SIG-M5 (cell line): ENCODE measurements at places on chromosomes 16 and 17.
A peak's percentile ranks its signal among the peaks of the same experiment; 100 is the strongest.

- DNase-seq = no peak
Measured at GRCh38 chr16:57069053-57069452, 23.3 kb upstream of the CPNE2 start.

GRCh38 chr17:79237448-79238053 is 162.9 kb downstream of the ENGASE start:
- DNase-seq = no peak

DNA sequence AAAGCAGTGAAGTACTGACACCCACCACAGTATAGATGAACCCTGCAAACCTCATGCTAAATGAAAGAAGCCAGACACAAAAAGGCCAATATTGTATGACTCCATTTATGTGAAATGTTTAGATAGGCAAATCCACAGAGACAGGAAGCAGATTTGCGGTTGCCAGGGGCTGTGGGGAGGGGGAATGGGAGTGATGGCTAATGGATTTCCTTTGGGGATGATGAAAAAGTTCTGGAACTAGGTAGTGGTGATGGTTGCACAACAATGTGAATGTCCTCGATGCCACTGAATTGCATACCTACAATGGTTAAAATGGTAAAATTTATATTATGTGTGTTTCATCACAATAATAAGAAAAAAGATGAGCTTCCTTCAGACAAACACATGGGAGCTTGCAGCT is 28.4 kb upstream of the WFIKKN2 start:
- no peak for DNase-seq

DNA sequence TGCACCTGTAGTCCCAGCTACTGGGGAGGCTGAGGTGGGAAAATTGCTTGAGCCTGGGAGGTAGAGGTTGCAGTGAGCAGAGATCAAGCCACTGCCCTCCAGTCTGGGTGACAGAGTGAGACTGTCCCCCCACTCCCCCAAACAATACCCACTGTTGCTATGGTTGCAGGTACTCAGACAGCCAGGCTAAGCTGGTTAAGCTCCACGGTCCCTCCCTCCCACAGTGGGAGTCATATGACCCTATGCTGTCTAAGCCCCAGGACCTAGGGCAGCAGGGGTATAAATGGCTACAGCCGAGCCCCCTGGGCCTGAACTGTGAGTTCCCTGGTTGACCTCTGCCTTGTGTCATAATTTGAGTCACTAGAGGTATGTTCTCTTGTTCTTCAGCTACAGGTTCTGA is 15.9 kb upstream of the RPRML start:
- DNase-seq = no peak

DNA sequence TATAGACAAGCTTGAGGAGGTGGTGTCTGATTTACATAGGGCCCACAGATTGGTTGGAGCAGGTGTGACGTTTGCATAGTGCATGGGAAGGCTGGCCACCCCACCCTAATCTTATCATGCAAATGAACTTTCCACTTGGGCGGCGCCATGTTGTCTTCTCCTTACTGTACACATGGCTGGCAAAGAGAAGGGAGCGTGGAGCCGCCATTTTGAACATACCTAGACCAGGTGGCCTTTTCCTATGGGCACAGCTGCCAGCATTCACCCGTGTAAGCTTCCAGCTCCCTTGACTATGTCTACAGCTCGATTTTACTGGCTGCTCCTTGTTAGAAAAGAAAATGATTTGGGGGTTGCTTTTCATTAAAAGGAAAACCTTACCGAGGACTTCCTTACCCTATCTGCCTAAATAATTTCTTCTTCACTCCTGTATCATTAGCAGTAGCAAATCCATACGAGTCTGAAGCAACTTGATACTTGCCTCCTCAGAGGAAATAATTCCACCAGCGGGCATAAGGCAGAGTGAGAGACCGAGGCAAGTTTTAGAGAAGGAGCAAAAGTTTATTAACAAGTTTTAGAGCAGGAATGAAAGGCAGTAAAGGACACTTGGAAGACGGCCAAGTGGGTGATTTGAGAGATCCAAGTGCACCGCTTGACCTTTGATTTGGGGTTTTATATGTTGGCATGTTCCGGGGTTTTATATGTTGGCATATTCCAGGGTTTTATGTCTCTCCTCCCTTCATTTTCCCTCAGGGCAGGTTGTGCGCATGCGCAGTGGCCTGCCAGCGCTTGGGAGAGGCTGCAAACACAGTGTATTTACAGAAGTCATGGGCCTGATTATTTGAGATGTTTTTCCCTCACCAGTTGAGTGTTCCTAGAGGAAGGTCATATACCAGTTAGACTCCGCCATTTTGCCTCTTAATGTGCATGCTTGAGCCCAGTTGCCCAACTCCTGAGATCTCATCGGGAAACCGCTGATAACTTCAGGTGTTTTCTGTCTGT is 65.7 kb downstream of the MARF1 start:
- DNase-seq = no peak

- no peak for DNase-seq
Measured at GRCh38 chr16:29876594-29877249, 13.7 kb upstream of the CDIPT start.

- DNase-seq = no peak
Measured at GRCh38 chr16:9578459-9578858, 487.0 kb downstream of the HAPSTR1 start.

GRCh38 chr17:50519141-50519834 is 11.0 kb downstream of the MYCBPAP start:
- no peak for DNase-seq

- no peak for DNase-seq
Measured at GRCh38 chr16:67936124-67936879, at the start of gene PSMB10. Gene PSMB10, minus strand, starts transcription at chr16:67936850. Its CDS starts 101 bp downstream, at chr16:67936749.

- no peak for DNase-seq
Measured at GRCh38 chr17:49557312-49558024, 18.2 kb upstream of the NXPH3 start.

DNA sequence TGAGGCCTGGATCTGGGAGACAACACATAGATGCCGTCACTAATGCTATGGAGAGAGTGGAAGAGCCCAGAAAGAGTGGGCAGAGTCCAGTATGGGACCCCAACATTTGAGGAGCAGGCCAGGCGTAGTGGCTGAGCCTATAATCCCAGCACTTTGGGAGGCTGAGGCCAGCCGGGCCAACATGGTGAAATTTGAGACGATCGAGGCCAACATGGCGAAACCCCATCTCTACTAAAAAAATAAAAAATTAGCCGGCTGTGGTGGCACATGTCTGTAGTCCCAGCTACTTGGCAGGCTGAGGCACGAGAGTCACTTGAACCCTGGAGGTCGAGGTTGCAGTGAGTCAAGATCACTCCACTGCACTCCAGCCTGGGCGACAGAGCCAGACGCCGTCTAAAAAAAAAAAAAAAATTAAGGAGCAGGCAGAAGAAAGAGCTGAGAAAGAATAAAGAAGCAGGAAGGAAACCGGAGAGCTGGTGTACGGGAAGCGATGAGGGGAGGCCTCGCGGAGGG is 6.0 kb upstream of the DNAI2 start:
- no peak for DNase-seq

DNA sequence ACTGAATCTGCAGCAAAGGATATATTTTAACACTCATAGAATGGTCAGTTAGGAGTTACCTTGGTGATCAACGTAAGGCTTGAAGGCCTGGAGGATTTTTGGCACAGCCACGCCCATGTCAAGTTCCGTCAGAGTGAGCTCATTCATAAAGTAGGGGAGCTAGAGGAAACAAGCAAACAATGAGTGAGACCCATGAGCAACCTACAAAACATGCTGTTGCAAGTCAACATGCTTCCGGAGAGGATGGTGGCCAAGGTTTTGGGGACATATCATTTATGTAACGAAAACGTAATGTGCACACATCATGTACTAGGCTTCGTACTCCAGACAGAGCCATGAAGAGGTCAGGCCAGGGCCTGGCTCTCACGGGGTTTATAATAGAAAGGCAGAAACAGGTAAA is 41.1 kb upstream of the ERN1 start:
- DNase-seq = no peak

DNA sequence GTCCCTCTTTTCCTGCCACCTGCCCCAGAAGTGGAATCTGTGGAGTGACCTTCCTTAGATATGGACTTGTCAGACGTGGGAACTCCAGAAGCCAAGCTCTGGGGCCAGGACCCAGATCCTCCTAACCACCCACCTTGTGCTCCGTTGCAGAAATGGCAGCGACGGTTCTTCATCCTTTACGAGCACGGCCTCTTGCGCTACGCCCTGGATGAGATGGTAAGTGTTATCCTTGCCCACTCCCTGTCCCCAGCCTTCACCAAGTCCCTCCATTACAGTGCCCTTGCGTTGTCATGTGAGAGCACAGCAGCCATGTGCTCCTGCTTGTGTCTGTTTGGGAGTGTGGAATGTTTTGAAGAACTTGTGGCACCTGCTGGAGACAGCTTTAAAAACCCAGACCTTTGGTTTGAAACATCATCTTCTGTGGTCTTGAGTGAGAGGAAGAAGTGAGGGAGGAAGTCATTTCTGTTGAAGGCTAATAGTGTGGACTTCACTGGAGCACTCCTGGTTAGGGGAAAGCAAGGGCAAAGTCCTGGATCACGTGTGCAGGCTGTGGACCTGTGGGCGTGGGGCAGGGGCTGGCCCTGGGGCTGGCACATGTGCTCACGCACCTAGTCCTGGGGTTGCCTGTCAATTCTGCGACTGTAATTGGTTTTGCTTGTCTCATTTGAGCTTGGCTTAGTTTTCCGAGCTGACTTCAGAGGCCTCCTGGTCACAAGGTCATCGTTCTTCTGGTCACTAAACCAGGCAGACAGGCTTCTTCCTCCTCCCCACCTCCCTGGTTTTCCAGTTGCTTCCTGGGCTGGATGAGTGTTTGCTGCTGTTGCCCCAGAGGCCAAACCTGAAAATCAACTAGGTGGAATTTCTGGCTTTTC is 35.8 kb downstream of the MPRIP start:
- no peak for DNase-seq

GRCh38 chr16:67928561-67929364 is 2.9 kb downstream of the CTRL start:
- no peak for DNase-seq

- no peak for DNase-seq
Measured at GRCh38 chr16:1333149-1333812, at the start of gene BAIAP3. Gene BAIAP3, plus strand, starts transcription at chr16:1333645. Its CDS starts 4,905 bp downstream, at chr16:1338550.

DNA sequence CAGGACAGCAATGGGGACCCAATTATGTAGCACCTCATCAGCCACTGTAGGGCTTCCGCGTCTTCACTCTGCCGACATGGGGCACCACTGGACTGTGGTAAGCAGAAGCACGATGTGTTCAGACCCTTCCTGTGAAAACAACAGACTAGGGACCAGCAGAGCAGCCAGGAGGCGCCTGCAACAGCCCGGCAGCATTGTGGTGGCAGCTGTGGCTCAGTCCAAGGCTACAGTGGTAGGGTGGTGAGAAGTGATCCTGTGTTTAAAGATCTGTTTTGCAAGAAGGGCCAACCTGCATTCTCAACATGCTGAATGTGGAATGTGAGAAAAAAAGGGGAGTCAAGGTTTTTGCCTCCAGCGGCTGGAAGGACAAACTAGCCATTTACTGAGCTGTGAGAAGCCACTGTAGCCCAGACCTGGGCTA is 80.8 kb downstream of the GAS7 start:
- no peak for DNase-seq

GRCh38 chr16:58266336-58266735 is 28.5 kb downstream of the PRSS54 start:
- no peak for DNase-seq

- no peak for DNase-seq
Measured at GRCh38 chr17:19748807-19749193, 702 bp upstream of the ALDH3A1 start.

GRCh38 chr17:31806921-31807320 is 52.1 kb downstream of the COPRS start:
- no peak for DNase-seq

DNA sequence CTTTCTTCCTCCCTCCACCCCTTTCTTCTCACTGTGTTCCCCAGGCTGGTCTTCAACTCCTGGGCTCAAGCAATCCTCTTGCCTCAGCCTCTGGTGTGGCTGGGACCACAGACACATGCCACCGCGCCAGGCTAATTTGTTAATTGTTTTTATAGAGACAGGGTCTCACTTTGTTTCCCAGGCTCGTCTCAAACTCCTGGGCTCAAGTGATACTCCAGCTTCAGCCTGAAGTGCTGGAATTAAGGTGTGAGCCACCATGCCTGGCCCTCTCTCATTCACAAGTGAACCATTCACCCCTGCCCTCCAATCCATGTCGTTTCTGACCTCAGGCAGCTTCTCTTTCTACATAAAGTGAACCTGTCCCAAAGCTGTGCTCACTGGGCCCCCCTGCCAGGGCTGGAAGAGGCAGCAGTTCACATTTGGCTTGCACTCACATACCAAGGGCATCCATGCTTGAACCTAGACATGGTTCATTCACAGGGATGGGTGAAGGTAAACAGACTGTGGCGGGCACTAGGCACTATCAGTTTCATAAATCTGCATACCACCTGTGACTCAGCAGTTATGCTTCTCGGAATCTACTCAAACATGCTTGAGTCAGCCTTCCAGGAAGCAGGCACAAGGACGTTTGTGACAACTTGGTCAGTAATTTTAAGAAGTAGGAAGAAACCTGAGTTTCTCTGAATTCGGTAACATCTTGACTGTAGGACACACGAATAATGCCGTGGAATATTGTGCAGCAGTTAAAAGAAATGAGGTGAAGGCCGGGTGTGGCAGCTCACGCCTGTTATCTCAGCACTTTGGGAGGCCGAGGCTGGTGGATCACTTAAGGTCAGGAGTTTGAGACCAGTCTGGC is 6.0 kb upstream of the RNF213 start:
- DNase-seq = peak; percentile 25

- no peak for DNase-seq
Measured at GRCh38 chr17:81083125-81083765, 48.3 kb downstream of the BAIAP2 start.

- DNase-seq = no peak
Measured at GRCh38 chr16:2739625-2740430, 12.6 kb upstream of the SRRM2 start.

DNA sequence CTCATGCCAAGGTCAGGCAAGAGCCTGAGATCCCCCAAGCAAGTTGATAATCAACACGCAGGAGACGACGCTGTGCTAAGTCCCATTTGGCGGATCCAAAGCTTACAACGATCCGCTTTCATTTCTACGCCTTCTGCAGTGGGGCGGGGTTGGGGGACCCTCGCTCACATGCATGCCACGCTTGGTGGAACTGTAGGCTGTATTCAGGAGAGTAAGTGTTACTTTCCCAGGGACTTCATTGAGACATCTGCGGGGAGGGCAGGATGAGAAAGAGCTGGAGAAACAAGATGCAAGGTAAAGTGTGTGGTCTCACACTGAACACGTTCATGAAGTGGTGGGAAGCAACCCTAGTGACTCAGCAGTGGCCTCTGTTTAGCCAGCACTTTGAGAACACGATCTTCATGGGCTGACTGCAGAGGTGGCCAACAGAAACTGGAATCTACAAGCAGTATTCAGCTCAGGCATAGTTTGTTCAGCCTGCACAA is 100.5 kb downstream of the XYLT1 start:
- no peak for DNase-seq

GRCh38 chr17:72839131-72839725 is 253.3 kb downstream of the SLC39A11 start:
- no peak for DNase-seq
